ENCODE measurements at places on chromosomes 4 and X. TPM values are rescaled to one million over a fixed set of nuclear protein-coding genes. Genes with fewer than 3 reads are reported as not detected.

DNA sequence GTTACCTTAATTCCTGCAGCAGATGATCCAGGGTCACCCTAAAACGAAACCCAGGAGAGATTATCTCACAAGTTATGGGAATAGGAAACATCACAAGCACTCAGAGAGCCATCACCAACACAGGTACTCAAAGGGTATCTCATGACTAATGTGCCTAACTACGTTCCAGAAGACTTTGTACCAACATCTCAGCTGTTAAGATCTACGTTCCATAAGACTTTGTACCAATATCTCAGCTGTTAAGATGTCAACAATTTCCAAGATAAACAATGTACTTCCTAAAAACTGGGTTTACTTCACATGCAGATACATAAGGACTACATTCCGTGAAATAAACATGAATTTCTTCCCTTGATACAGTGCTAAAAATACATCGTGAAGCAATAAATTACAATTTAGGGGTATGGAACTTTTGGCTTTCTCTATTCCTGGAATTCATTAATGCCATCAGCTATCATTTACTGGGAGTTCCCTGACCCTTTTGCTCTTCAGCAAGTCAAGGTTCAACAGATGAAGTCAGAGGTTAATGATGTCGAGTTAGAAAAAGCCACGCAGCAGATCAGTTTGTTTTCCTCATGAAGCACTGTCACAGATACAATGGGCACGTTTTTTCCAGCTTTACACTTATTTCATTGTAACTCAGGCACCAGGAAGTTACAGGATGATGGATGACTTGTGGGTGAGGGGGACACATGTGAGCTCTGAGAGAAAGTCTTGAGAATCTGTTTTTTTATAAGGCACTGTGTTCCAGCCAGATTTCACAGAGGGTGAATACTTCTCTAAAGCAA lies 127.0 kb upstream of the ETNPPL start:
- DNase-seq: no peak

- no peak for DNase-seq
Measured at GRCh38 chrX:420496-421223, 34.0 kb upstream of the PPP2R3B start.

GRCh38 chrX:139831017-139831416 lies 101.8 kb downstream of the ATP11C start:
- no peak for DNase-seq

DNA sequence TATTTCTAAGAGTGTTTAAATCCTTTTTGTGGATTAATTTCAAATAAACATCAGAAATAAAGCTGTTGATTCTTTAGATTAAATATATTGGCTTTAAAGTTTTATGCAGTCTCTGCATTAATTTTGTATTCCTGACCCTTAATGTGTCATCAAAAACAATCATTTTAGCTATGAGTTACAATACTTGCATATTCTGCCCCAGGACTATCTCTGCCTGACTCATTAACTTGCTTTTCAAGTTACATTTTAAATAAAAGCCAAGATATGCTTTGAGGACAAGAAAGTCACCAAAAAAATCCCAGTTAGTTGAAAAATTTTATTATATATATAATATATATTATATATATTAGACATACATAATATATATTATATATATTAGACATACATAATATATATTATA lies 208.7 kb downstream of the ADGRL3 start:
- DNase-seq: no peak

GRCh38 chr4:85676850-85677590 lies 202.1 kb downstream of the ARHGAP24 start:
- DNase-seq: no peak

GRCh38 chrX:63275127-63275526 lies 76.0 kb downstream of the SPIN4 start:
- DNase-seq: no peak

GRCh38 chr4:158913766-158914165 lies 144.9 kb downstream of the FNIP2 start:
- no peak for DNase-seq

GRCh38 chr4:123232439-123232838 lies 164.2 kb upstream of the SPRY1 start:
- DNase-seq: no peak

GRCh38 chr4:180363815-180364214 lies 1879.4 kb upstream of the TENM3 start:
- no peak for DNase-seq

- DNase-seq: no peak
Measured at GRCh38 chrX:57929373-57929772, 19.1 kb upstream of the ZXDA start.

- no peak for DNase-seq
Measured at GRCh38 chr4:156473151-156473550, 498.4 kb downstream of the PDGFC start.

GRCh38 chrX:123807835-123808416 lies 51.9 kb upstream of the XIAP start:
- no peak for DNase-seq

- DNase-seq: no peak
Measured at GRCh38 chr4:143858456-143858855, 46.9 kb downstream of the GYPE start.

- DNase-seq: no peak
Measured at GRCh38 chrX:112851806-112852205, 11.2 kb upstream of the AMOT start.

GRCh38 chrX:131763674-131764073 lies 219.8 kb downstream of the OR13H1 start:
- DNase-seq: peak; percentile 84

- no peak for DNase-seq
Measured at GRCh38 chrX:68043713-68044438, 389.4 kb downstream of the OPHN1 start.

- no peak for DNase-seq
Measured at GRCh38 chrX:38649674-38650647, 88.6 kb downstream of the TSPAN7 start.

GRCh38 chr4:38117591-38117990 lies 157.4 kb downstream of the PTTG2 start:
- no peak for DNase-seq

DNA sequence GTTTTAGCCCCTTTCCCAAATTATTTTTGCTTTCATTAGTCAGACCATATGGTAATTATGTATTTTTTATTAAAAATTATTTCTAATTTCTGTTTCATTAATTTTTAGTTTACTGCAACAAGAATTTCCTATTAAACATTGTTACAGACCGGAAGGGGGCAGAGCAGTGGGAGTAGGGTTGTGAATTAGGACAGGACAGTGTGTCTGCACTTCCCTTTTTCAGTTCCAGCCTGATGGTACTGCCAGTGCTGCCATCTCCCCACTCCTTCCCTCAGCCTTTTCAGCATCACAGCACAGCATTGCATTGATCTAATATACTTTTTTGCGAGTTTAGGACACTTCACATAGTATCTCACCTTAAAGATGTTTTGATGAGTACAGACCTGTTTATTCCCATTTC lies 76.5 kb downstream of the STIM2 start:
- no peak for DNase-seq

DNA sequence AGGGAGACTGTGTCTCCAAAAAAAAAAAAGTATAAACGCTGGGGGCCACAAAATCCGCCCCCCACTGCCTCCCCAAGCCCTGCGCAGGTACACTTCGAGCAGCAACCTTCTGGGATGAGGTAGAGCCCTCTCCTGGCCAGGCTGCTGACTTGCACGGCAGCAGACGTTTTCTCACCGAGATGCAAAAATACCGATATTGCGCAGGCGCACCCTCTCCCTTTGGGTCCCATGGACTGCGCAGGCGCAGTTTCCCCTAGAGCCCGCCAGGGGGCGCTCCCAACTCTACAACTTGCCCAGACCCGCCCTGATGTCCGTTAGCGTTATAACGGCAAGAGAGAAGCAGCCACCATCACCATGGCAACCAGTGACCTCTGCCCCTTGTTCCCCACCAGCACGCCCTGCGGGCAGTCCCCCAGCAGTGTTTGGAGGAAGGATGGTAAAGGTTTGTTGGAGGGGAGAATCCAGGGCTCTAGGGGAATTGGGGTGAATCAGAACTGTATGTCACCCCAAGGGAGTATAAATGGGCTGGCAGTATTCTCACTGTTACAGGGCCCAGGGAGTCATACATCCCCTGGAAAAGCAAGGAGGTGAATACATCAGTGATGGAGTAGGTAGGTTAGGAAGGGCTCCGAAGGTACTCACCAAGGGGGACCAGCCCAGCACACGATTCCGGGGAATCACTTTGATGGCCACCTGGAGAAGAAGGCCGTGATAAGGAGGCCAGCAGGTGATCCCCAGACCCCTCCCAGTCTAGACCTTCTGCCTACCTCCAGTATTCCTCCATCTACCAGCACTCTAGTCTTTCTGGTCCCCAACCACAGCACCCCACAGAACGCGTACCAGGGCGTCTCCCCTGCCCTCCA lies 1.5 kb downstream of the PIM2 start:
- peak; percentile 90 for DNase-seq

DNA sequence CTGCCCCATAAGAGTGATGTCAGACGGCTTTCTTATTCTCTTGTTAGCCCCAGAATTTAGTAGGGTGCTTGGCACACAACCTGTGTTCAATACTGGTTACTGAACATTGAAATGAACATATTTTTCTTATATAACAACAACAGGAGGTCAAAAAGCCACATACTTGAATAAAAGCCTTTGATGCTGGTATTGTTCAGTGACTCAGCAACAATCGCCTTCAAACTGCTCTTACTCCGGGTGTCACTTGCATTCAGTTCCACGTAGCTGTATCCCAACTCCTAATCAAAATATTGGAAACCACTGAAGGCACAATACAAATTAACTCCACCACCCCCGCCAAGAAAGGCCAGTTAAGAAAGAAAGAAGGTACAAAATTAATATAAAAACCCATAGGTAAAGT lies 61.5 kb downstream of the RFC1 start:
- no peak for DNase-seq

GRCh38 chrX:103073467-103073866 lies 9.5 kb upstream of the BEX1 start:
- DNase-seq: no peak

Gene AWAT2
- total RNA-seq: not detected

Gene RAB9B
- total RNA-seq: 0.40 TPM

Gene PORCN
- total RNA-seq: 4.0 TPM

Gene RBMXL3
- total RNA-seq: not detected

Gene ERCC6L
- total RNA-seq: 0.61 TPM

Gene CXCL11
- total RNA-seq: 0.36 TPM

Gene TACR3
- total RNA-seq: not detected

Gene RPS6KA6
- 11.6 TPM for total RNA-seq

Gene WDR45
- total RNA-seq: 57.7 TPM

Gene PAK3
- 0.95 TPM for total RNA-seq

Gene CNKSR2
- total RNA-seq: 0.95 TPM

Gene SLC9A7
- total RNA-seq: 1.9 TPM

Gene C4orf36
- total RNA-seq: 0.92 TPM

Gene CYTL1
- 0.78 TPM for total RNA-seq

Gene PLAC1
- not detected for total RNA-seq
